Effector CD8-positive, alpha-beta T cell (primary cell): ENCODE measurements at places on chromosomes 6 and 20.

- no peak for DNase-seq
Observed at GRCh38 chr6:104639668-104640067, 220.1 kb downstream of the HACE1 start.

DNA sequence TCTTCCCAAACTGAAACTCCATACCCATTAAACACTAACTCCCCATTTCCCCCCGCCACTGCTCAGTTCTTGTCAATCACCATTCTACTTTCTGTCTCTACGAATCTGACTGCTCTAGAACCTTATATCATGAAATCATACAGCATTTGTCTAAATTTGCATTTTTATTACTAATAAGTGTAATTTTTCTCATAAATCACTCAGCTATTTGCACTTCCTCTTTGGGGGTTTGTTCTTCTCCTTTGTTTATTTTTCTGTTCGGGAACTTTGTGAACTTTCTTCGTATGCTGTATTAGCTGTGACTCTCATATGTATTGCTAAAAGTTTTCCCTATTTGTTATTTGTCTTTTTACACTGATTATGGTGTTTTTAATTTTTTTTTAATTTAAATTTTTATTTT, 152.2 kb downstream of the SLC16A10 start:
- no peak for DNase-seq

DNA sequence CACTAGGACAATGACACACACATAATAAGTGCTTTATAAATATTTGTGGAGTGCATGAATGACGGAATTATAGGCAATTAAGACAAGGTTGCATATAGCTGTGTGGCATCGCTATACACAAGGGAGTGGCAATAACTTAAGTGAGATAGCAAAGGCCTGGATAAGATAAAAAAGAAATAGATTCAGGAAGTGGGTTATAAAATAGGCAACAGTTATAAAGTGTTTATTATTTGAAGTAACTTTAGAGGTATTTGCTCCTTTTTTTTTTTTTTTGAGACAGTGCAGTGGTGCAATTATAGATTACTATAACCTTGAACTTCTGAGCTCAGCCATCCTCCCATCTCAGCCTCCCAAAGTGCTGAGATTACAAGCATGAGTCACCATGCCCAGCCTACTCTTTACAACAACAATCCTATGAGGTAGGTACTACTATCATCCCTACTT, 75.9 kb upstream of the LOC128125822 start:
- no peak for DNase-seq

GRCh38 chr6:143224516-143224915, 163.8 kb downstream of the AIG1 start:
- no peak for DNase-seq

DNA sequence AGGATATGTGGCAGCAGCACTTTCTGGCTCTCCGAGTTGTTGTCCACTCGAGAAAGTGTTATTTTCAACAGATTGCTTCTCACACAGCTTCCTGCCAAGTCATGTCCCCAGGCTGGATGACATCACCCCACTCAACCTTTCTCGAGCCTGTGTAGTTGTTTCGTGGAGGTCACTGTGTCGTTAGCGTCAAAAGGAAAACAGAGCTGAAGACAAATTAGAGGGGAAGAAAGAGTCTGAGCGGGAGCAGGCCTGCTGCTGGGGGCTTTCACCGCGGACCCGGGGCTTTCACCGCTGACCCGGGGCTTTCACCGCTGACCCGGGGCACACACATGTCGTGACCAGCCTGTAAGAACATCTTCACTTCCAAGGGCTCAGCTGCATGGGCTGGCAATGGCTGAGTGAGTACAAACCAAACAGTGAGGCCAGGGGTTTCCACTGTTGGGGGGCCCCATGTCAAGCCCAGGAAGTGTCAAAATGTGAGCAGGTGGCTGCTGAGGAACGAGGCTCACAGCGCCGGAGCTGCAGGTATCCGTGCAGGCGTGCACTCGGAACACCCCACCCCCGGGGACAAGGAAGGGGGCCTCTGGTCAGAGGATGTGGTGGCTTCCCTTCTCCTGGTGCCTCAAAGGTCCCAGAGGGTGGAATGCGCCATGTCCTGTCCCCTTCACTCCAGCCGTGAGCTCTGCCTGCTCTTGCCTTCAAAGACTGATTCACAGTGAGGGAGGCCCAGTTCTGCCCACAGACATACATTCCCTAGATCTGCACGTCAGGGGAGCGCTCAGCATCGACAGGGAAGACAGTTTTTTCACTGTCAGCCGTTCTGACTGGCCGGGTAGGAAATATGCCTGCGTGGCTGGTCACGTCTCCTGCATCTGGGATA, 365.9 kb downstream of the TAF4 start:
- DNase-seq, result no peak

- DNase-seq, result no peak
Observed at GRCh38 chr6:148317739-148318138, 24.9 kb upstream of the SASH1 start.

DNA sequence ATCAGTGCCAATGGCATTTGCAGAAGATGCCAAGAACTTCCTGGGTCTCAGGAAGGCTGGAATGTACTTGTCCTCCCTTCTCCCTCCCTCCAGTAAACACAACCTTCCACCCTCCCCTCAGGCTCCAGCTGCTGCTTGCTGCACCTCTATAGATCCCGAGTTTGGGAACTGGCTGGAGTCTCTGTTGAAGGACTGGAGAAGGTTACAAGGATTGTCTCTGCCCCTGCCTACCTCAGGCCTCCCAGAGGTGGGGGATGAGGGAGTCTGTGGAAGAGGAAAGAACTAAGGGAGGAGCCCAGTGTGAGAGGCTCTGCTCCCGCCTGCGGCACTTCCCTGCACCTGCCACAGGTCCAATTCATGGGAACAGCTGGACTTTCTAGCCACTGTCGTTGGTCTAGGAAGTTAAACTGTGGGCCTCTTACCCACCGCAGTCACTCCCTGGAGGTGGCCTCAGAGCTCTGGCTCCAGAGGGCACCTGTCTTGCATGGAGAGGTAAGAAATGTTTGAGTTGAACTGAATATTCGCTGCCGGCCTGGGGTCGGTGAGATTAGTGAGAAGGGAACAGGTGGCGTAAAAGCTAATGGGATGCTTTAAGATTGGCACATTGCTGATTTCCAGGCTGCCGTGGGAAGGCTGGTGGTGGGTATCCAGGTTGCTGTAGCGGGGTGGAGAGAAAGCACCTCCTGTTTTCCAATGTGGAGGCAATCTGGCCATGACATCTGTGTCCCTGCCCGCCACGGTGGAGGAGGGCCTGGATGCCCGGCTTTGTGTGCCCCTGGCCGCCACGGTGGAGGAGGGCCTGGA, 54.3 kb downstream of the PPP1R14C start:
- DNase-seq, result no peak

- no peak for DNase-seq
Observed at GRCh38 chr20:25195962-25196785, 662 bp downstream of the ENTPD6 start.

GRCh38 chr6:133778414-133779130, 110.3 kb upstream of the TCF21 start:
- DNase-seq, result no peak

- DNase-seq, result no peak
Observed at GRCh38 chr6:41237128-41237527, 9.0 kb downstream of the TREML4 start.

GRCh38 chr6:170128346-170128745, 162.5 kb downstream of the DLL1 start:
- no peak for DNase-seq

- DNase-seq, result no peak
Observed at GRCh38 chr6:162726947-162727321, 632 bp downstream of the PRKN start.

DNA sequence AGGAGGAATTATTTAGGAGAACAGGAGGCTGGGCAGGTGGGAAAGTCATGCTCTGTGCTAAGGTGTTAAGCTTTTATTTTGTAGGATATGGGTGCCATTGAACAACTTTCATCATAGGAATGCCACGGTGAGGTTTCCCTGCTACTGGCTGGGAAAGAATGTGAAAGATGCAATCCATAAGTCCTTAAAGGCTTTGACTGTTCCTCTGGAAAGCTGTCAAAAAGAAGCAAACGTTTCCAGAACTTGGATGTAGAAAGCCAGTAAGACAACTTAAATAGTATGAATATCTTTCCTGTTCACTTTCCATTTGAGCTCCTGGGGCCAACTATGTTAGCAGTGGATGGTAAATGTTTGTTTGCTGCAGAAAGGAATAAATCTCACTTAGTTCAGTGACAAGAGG, 574.4 kb downstream of the RNF144B start:
- DNase-seq, result no peak

GRCh38 chr20:9397928-9398327, 116.5 kb upstream of the LAMP5 start:
- DNase-seq, result no peak

GRCh38 chr6:140070846-140071473, 696.5 kb upstream of the CITED2 start:
- DNase-seq, result no peak

DNA sequence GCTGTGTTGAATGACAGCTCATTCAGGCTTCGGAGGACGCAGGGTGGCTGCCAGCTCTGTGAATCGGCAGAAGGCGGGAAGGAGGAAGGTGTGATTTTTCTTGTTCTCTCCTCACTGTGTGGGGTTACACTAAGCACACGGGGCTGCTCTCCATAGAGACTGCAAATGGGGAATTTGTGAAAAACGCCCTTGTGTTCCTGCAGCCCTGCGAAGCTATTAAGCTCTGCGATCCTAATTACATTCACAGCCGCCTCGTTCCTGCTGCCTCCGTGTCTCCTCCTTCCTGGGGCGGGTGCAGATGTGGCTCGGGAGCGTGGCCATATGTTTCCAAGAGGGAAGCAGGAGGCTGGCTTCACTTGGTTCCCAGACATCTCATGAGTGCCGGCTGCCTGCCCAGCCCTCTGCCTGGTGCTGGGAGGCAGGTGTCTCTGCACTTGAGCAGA, 124.0 kb downstream of the TOX2 start:
- no peak for DNase-seq

GRCh38 chr20:9043364-9043763, 25.5 kb upstream of the PLCB4 start:
- DNase-seq, result no peak

- DNase-seq, result no peak
Observed at GRCh38 chr6:29845405-29846006, 17.9 kb downstream of the HLA-G start.

GRCh38 chr20:46735436-46735835, 26.0 kb downstream of the SLC2A10 start:
- no peak for DNase-seq

DNA sequence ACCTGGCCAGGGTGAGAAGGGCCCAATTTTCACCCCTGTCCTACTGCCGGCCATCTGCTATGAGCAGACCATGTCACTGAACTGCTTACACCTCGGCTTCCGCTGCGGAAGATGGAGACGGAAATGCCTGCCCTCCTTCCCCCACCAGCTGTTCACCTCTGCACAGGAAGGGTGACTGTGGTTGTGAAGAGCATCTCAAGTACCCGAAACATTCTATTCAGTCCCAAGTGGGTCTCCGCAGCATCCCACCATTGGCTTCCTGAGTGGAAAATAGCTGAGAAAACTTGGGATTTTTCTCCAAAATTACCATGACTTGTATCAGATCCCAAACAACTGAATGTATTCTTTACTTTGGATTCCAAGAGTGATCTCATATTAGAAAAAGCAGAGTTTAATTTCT, 16.1 kb downstream of the DOK5 start:
- DNase-seq, result no peak

- DNase-seq, result no peak
Observed at GRCh38 chr6:121748850-121749249, 313.4 kb downstream of the GJA1 start.

DNA sequence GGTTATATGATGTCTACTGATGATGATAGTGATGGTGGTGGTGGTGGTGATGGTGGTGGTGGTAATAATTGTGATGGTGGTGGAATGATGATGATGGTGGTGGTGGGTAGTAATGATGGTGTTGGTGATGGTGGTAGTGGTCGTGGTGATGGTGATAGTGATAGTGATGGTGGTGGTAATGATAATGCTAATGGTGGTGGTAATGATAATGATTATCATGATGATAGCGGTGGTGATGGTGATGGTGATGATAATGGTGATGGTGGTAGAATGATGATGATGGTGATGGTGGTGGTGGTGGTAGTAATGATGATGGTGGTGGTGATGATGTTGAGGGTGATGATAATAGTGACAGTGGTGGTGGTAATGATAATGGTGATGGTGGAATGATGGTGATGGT, 4.5 kb upstream of the LPA start:
- no peak for DNase-seq

- DNase-seq, result no peak
Observed at GRCh38 chr6:34506718-34507117, 40.8 kb downstream of the PACSIN1 start.

DNA sequence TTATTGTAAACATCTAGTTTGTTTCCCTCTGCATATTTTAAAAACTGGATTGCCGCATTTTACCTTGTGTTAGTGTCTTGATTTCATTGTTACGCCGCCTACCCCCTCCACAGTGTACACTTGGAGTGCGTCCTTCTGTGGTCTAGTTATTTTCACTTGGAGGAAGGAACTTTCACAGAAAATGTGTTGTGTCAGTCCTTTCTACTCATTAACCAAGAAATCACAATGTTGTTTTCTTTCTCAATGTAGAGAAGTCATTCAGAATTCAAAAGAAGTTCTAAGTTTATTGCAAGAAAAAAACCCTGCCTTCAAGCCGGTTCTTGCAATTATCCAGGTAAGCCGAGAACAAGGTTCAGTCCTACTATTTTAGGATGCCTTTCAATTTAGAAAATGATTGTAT, 10.3 kb downstream of the MTHFD1L start:
- DNase-seq, result no peak

DNA sequence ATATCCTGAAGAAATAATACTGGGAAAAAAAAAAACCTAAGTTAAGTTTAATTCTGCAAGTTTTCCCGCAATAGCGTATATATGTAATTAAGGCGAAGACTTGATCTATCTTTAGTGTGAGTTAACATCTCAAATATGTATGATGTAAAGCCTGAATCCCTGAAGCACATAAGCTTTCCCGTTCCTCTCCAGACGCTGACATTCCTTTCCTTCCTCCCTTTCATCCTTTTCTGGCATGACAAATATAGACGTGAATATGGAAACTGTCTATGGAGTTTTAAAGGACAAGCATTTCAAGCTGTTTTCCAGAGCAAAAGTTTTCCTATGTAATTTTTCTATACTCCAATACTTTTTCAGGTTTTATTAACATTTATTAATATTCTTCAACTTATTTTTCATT, 637.0 kb downstream of the COL12A1 start:
- no peak for DNase-seq

DNA sequence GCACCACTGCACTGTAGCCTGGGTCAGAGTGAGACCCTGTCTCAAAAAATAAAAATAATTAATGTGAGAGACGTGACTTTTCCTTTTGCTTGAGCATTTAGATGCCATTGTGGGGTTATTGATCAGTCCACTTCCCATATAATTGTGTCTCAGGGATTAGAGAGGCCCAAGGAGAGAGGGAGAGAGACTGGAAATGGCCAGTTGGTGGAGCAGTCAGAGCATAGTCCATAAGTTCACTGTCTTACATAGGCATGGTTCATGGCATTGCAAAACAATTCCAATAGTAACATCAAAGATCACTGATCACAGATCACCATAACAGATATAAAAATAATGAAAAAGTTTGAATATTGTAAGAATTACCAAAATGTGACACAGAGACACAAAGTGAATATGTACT, 15.2 kb upstream of the SDHAF4 start:
- no peak for DNase-seq

GRCh38 chr20:31573555-31574321, 31.4 kb upstream of the ID1 start:
- no peak for DNase-seq

GRCh38 chr6:169087443-169088041, 166.1 kb downstream of the THBS2 start:
- DNase-seq, result no peak

GRCh38 chr6:115832186-115832585, 228.5 kb downstream of the FRK start:
- no peak for DNase-seq
